ENCODE measurements at places on chromosomes 5 and 9.

GRCh38 chr9:125341566-125341965, 79.9 kb downstream of the GAPVD1 start:
- DNase-seq: no peak

- no peak for DNase-seq
These were observed 889.7 kb downstream of the CDH9 start for GRCh38 chr5:26148569-26149107.

DNA sequence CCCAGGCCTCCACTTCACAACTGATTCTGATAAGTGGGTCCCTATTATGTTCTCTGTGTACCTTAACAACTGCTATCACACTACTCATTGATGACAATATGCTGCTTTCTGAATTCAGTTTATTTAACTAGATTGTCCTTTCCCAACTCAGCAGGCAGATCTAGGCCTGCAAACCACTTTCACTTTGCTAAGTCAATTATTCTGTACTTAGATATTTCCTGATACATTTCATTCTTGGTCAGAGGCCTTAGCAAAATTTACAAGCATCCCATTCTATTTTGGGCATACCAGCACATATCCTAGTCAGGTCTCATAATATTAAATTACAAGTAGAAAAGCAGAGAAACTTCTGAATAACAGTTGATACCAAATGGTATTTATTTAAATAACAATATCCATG, 235.7 kb upstream of the HAPLN1 start:
- no peak for DNase-seq

GRCh38 chr9:20599195-20599594, 23.1 kb downstream of the MLLT3 start:
- no peak for DNase-seq

DNA sequence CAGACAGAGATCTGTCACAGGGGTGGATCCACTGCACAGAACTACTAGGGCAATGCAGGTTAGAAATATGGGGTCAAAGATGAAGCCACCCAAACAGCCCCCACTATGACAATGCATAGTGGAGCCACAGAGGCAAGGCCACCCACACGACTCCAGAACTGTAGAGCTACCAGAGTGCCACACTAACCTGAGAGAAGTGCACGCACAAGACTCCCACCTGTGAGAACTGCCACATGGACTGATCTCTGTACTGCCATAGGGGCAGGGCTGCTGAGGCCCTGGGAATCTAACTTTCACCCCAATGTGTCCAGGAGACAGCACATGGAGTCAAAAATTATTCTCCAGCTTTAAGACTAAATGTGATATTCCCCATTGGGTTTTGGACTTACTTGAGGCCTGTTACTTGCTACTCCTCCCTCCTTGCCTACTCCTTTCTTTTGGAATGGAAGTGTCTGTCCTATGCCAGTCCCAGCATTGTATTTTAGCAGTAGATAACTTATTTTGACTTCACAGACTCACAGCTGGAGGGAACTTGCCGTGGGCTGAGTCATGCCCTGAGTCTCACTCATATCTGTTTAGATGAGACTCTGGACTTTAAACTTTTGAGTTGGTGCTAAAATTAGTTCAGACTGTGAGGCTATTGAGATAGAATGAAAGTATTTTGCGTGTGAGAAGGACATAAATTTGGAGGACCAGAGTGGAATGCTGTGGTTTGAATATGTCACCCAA, 853.3 kb downstream of the MAT2B start:
- no peak for DNase-seq

DNA sequence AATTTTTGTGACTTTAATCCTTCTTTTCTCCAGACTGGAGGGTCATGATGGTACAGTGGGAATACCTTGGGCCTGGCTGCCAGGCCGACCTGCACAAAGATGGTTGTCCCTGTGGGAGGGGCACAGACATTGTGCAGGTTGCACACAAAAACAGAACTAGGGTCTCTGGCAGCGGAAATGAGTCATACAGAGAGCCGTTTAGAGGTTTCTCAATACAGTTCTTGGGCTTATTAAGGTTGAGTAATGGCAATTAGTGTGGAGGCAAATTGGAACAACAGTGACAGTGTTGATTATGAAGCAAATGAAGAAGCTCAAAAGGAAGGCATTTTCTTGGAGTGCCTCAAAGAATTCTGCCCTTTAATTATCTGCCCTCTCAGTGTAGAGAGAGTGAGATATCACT, 173.6 kb downstream of the TENT4A start:
- no peak for DNase-seq

- DNase-seq: no peak
These were observed 113.5 kb downstream of the FEM1C start for GRCh38 chr5:115431116-115431515.

GRCh38 chr5:166045961-166046360, 2245.5 kb upstream of the WWC1 start:
- DNase-seq: no peak

GRCh38 chr5:54518146-54518817, 723 bp downstream of the SNX18 start:
- DNase-seq: no peak

- DNase-seq: no peak
These were observed 36.5 kb downstream of the KIF2A start for GRCh38 chr5:62342476-62342837.

GRCh38 chr9:94656200-94656599, 16.9 kb upstream of the FBP1 start:
- DNase-seq: no peak

DNA sequence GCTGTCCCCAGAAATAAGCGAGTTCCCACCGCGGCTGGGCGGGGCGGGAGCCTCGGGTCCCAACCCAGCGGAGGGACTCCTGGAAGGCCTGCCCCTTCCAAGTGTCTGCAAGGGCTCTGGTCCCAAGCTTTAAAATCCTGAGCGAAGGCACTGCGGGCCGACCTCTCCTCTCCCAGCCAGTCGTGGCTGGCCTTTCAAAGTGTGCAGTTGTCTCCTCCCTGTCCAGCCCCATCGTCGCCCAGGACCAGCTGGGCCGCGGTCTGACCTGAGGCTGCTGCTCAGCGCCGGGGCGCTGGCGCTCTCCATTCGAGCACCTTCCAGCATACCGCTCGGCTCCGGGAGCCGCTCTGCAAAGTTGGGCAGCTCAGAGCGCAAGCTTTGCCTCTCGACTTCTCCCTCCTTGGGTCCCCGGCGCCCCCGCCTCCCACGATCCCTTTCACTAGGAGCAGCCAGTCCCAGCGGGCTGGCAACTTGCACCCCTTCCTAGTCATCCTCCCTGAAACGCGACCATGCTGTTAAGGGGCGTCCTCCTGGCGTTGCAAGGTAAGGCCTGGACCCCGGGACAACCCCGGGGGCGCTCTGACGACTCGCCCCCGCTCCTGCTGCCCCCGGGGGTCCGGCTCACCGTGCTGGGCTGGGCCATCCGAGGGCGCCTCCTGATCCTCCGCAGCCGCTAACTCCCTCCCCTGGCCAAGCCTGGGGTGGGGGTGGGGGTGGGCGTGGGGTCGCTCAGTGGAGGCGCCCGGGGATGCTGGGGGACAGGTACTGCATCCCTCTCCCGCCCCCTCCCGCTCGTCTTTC, at the start of gene MAMDC2:
MAMDC2 (plus strand) TSS at position 160 of the 801 bp plus-strand sequence; CDS start at position 510, 350 bp downstream.
- no peak for DNase-seq

GRCh38 chr9:72322259-72322658, 42.7 kb downstream of the ZFAND5 start:
- no peak for DNase-seq

GRCh38 chr5:111142932-111143331, 50.8 kb downstream of the WDR36 start:
- DNase-seq: no peak

GRCh38 chr9:84748112-84748511, 78.6 kb downstream of the NTRK2 start:
- DNase-seq: no peak

All from brain pericyte (primary cell).